ENCODE measurements at places on chromosomes 11 and 22. TPM values are rescaled to one million over a fixed set of nuclear protein-coding genes. Genes with fewer than 3 reads are reported as not detected.

- DNase-seq: no peak
Measured at GRCh38 chr11:109184376-109184775, 237.6 kb upstream of the C11orf87 start.

The PNPLA5 gene
- 0.18 TPM for total RNA-seq

- DNase-seq: no peak
Measured at GRCh38 chr11:77909277-77909676, 85.2 kb downstream of the INTS4 start.

GRCh38 chr22:44951510-44951816 is 58.3 kb downstream of the PHF21B start:
- DNase-seq: no peak

DNA sequence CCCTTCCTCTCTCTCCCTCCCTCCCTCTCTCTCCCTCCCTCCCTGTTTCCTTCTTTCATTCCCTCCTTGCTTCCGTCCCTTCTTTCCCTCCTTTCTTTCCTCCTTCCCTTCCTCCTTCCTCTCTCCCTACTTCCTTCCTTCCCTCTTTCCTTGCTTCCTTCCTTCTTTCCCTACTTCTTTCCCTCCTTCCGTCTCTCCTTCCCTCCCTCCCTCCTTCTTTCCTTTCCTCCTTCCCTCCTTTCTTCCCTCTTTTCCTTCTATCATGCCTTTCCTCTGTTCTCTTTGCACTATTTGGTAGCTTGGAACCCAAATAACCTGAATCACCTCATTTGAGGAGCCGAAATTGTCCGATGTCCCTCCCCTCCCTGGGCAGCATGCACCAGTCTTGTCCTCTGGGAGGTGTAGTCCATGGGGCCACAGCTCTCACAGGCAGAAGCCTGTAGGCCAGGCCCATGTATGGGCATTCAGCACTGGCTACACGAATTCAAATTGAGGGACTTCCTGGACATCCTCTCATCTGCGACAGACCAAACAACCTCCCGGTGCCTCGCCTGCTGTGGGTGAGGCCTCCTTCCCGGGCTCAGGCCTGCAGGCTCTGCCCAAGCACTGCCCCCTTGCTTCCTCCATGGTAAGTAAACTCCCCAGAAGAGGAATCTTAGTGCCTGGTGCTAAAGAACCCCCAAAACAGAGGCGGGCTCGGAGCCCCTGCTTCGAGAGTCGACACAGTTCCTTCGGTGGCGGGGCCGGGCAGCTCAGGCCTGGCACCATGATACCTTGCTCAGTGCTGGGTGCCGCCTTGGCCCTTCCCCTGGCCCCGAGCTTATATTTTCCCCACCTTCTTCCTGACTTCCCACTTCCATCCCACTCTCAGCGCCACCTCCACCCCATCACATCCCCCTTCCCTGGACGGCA is 454.1 kb upstream of the CADM1 start:
- no peak for DNase-seq

The OR51M1 gene
- total RNA-seq: 0.56 TPM

The SFI1 gene
- total RNA-seq: 8.9 TPM

DNA sequence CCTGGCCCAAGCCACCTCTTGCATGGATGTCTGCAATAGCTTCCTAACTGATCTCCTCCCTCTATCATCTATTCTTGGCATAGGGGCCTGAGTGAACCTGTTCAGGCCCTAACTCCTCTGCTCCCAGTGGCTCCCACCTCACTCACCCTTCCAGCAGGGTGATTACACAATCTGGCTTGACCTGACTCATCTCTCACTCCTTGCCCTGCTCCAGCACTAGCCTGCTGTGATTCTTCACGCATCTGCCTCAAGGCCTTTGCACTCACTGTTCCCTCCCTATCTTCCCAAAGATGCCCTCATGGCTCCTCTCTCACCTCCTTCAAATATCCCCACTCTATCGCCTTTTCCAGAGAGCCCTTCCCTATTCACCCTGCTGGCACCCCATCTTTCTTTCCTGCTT is 10.5 kb downstream of the SCN4B start:
- DNase-seq: no peak

Data from IMR-90 (cell line).